Stimulated activated CD4-positive, alpha-beta T cell treated with anti-CD3 and anti-CD28 coated beads, Interleukin-4, amount 100 ng/mL, for 48 hours (primary cell): ENCODE measurements at places on chromosomes 1 and 21.

DNA sequence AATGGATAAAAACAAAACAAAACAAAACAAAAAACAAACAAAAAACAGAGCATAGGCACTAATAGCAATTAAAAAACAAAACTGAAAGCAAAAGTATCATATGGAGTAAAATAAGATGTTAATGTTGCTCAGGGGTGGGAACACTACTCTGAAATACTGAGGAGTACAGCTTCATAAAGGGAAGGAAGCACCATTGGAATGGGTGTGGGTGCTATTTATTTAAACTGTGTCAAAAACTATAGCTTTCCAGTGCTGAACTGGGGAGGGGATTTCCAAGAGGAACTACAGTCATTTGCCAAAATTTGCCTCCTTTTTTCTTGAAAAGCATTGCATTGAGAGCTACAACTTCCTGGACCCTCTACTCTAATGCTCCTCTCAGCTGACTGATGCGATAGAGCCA is 40.0 kb downstream of the SPTA1 start:
- DNase-seq: no peak

DNA sequence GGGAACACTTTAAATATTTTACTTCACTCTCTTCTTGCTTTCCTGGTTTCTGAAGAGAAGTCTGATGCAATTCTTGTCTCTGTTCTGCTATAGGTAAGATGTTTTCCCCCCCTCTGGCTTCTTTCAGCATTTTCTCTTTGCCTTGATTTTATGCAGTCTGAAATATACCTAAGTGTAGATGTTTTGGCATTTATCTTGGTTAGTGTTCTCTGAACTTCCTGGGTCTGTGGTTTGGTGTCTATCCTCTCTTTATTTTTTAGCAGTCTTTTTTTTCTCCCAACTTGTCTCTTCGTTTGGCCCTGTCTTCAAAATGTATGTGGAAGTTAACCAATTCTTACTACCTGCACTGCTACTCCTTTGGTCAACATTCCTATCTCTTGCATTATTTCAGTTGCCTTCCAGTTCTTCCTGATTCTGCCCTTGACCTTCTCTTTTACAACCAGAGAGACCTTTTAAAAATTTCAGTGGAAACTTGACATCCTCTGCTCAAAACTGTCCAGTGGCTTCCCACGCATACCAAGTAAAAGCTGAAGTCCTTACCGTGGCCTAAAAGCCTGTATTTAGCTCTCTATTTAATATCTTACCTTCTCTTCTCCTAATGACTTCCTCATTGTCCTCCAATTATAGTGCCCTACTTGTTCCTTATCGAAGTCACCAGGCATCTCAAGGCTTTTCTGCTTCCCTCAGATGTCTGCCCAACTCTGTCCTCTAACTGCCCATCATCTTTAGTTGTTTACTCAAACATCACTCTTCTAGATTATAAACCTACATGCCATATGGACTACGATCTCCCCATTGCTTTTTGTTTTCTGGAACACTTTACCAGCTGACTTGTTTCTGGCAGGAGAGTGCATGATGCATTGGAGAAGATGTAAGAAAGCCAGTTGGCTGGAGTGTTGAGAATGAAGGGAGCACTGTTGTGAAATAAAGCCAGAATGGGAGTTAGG is 40.9 kb downstream of the RAP1A start:
- no peak for DNase-seq

GRCh38 chr1:179082333-179082998 is 596 bp downstream of the TOR3A start:
- peak; percentile 27 for DNase-seq

GRCh38 chr1:41900603-41901444 is 17.9 kb downstream of the HIVEP3 start:
- no peak for DNase-seq

DNA sequence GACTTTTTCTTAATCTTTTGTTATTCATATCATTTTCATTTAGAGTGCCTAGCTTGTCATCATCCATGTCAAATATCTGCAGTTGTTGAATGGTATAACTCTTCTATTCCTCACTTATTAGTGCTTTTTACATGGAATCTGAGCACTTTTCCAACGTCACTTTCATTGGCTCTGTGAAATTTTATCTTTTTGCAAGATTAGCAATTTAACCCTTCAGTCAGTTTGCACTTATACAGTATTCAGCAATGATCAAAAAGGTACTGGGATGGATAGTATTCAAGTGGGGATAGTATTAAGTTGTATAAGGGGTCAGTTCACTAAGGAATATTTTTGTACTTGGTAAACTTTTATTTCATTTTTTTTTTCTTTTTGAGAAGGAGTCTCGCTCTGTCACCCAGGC is 150.0 kb downstream of the RASAL2 start:
- DNase-seq: no peak

GRCh38 chr1:25205786-25206185 is 26.5 kb downstream of the SYF2 start:
- no peak for DNase-seq

DNA sequence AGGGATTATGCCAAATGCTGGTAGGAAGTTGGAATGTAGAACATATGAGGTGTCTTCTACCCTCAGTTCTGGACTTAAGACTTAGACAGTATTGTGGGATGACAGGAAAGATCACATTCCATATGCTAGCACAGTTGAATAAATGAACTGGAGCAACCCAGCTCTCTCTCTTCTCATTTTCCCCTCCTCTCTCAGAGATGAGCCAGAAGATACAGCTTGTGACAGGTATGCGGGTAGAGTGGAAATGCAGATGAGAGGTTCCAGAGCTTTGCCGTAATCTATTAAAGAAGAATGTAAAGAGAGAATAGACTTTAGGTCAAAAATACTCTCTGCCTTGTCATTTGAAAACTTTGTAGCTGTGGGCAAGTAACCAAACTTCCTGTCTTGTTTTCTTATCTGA is 32.5 kb upstream of the HMCN1 start:
- DNase-seq: no peak

GRCh38 chr1:8297245-8297644 is 20.7 kb upstream of the SLC45A1 start:
- no peak for DNase-seq

- peak; percentile 46 for DNase-seq
Measured at GRCh38 chr1:6245869-6246496, 2.0 kb downstream of the HES3 start.

DNA sequence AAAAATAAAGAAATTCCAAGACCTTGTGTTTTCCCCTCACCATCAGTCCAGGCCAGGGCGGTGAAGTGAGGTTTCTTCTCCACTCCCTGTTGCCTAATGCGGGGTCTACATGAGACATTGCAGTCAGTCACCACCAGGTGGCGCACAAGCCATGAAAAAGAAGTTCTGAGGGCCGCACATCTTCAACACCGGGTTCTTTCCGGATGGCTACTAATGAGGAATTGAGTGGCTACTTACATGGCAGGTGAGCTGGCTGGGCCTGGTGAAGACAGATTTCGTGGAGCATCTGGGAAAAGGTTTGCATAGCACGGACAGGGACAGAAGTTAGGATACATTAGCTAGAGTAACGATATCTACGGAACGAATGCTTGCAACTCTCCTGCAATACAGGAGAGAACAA is 15.8 kb upstream of the S100A11 start:
- DNase-seq: peak; percentile 77

GRCh38 chr1:226827968-226828513 is 42.4 kb upstream of the PSEN2 start:
- peak; percentile 96 for DNase-seq

DNA sequence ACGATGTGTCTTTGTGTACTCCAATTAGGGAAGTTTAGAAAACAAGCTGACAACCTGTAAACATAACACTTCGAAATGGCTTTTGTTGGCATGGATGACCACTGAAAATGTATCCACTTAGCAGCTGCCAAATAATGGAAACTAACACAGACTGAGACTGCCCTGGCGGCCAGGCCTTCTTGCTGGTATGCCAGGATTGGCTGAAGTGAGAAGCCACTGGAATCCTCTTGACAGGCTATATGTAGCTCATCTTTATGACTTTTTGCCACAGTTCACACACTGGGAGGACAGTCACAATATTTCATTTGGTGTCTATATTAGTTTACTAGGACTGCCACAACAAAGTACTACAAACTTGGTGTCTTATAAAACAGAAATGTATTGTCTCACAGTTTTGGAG is 12.9 kb upstream of the CTBS start:
- no peak for DNase-seq

- DNase-seq: no peak
Measured at GRCh38 chr1:163166886-163167555, 35.7 kb downstream of the RGS5 start.

DNA sequence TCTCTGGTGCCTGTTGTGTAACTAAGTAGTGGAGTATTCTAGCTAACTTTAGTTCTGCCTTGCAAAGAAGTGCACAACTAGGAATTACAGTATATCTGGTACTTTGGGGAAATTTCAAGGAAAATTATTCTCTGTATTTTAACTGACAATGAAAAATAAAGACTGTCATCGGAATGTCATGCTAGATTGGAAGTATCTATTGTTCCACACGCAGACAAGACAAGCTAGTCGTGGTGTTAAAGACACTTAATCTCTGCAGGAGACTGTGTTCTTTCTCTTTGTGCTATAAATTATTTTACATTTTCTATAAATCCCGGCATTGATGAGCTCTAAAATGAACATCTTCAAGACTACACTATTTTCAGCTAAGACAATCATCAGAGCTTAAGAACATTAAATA is 1068.8 kb upstream of the ADGRL4 start:
- no peak for DNase-seq

DNA sequence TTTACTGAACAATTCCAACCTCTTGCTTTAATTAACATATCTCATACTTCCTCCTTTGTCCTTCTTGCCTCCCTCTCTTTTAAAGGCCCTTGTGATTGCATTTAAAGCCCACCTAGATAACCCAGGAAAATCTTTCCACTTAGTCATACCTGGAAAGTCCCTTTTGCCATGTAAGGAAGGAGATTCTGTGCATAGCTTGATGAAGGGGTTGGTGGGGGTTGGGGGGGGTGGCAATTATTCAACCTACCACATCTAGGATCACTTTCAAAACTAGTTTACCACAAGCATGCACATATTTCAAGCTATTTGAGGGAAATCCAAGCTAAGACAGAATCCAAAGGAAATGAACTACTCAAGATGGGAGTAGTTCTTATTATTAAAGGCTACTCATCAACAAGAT is 249.1 kb upstream of the PTBP2 start:
- DNase-seq: no peak

DNA sequence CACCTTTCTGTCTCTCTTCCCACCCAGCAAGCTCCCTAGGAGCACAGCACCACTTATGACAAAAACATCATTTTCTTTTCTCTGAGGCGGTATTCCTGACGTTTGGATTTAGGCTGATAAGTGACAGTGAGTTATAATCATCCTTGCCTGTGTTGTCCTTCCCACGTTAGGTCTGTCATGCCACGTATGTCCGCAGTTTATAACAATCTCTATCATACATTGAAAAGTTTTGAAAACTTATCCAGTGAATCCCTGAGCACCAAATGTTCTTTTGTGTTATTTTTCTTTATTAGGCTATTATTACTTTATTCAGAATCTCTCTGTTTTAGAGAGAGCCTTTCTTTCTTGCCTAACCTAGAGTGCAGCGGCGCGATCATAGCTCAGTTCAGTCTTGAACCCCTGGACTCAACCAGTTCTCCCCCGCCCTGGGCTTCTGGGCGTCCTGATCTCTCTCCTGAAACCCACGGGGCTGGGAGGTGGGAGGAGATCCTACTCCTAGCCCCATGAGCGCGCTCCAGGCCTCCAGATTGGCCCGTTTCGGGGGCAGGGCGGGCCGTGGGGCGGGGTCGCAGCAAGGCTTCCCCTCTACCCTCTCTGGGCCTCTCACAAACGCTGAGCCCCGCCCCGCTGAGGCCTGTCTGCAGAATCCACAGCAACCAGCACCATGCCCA is at the start of gene GSTM2:
GSTM2 (plus strand) TSS at position 606 of the 671 bp plus-strand sequence; CDS start at position 665, 59 bp downstream.
- DNase-seq: peak; percentile 87

GRCh38 chr1:58284225-58284510 is 262.4 kb downstream of the OMA1 start:
- DNase-seq: no peak

DNA sequence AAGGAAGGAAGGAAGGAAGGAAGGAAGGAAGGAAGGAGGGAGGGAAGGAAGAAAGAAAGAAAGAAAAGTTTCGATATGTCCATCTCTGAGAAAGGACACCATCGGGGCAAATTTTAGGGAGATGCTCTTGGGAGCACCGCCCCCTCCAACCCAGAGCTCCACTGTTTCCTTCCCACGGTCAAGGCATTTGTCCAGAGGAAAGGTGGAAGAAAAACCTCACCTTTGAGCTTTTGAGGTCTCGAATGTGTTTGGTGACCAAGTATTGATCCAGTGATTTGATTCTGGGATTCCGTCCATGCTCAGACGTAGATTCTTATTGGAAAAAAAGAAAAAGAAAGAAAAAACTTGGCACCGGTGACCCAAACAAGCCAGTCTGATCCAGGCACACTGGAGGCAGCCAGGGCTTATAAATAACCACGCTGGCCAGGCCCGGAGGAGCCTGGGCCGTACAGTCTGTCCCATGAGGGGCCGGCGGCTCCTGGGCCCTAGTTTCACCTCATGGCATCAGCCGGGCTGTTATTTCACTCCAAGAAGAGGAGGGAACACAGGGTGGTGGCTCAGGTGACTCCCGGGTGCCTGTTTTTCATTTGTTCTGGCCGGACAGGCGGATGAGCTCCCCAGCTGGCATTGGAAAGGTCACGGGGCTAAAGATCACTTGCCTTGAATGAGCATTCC is 36.1 kb upstream of the SLC25A33 start:
- DNase-seq: no peak

- DNase-seq: no peak
Measured at GRCh38 chr1:119674111-119674526, 26.1 kb upstream of the ZNF697 start.

DNA sequence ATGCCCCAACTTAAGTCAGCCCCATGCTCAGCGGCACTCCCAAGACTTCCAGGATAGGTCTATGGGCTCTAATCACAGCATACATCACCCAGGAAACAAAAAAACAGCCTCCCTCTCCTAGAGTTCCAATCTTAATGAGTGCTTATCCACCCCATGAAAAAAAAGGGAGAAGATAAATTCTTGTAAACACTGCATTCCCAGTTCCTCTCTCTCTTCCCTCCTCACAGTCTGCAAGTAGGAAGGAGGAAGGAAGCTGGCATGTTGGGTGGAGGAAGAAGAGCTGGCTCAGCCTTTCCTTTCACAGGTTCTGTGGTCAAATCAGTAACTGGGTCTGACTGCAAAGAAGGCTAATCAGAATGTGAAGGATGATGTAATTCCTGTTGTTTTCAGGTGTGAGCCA is 69.9 kb upstream of the ZC3H11B start:
- DNase-seq: no peak

- no peak for DNase-seq
Measured at GRCh38 chr1:236759252-236759859, 35.7 kb upstream of the MTR start.

DNA sequence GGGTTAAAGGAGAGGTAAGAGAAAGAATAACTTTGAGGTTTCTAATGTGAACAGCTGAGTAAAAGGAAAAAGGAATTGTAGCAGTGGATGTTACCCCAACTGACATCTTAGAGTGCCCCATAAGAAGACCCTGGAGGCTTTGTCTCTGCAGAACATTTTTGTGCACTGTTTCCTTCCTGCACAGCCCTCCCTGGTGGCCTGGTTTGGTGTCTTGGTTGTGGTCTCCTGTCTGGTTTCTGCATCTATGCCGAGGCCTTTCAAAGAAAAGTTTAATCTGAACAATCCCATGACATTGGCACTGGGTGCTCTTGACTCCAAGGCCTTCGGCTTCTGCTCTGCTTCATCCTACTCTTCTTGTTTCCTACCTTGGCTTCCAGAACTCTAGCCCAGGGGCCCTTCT is 57.8 kb downstream of the RHOU start:
- no peak for DNase-seq

- no peak for DNase-seq
Measured at GRCh38 chr1:59242370-59242769, 54.5 kb upstream of the FGGY start.

- no peak for DNase-seq
Measured at GRCh38 chr21:27827972-27828371, 861.1 kb upstream of the ADAMTS5 start.
